Fibroblast of lung (primary cell): ENCODE measurements at places on chromosomes 11 and 22.

GRCh38 chr11:2180789-2181370 is 9.3 kb upstream of the TH start:
- no peak for DNase-seq

GRCh38 chr11:130192845-130193267 is 33.3 kb downstream of the ST14 start:
- no peak for DNase-seq

GRCh38 chr11:61914471-61915171 is 2.7 kb downstream of the RAB3IL1 start:
- no peak for DNase-seq

- no peak for DNase-seq
Measured at GRCh38 chr11:36131721-36132397, 157.4 kb downstream of the COMMD9 start.

- peak; percentile 84 for DNase-seq
Measured at GRCh38 chr11:95089620-95090542, at the start of gene ENDOD1. TSS of gene ENDOD1 (plus strand) at chr11:95089846. CDS start at chr11:95089928, 82 bp downstream.

DNA sequence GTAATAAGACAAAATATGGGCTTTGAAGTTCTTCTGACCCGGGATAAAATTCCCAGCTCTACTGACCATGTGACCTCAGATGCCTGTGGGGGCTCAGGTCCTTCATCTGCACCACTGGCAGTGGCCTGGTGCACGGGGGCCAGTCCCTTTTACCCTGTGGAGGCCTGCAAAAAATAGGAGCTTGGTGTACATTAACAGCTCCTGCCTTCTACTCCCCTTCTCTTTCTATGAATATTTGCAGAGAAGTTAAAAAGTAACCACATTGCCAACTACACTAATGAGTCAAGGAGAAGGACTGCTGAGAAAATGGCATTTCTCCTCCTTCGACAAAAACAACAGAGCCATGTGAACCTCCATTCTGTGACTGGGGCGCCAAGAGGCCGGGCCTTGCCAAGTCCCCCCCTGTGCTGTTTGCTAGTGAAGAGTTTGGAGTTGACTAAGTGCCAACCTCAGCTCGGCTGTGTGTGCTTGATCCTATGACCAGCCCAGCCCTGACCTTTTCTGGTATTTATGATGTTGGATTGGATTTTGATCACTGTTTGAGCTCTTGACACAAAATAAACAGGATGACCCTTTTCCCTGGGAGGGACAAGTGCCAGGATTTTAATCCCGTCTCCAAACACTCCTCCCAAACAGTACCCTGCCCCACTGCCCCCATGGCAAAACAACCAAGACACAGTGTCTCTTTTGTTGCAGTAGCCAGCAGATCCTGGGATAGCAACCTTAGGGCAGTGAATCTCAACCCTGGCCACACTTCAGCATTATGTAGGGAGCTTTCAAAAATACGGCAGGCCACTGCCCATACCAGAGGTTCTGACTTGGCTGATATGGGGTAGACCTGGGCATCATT is 380.1 kb downstream of the LARGE1 start:
- peak; percentile 12 for DNase-seq

- peak; percentile 37 for DNase-seq
Measured at GRCh38 chr22:20268279-20269012, at the start of gene RTN4R. TSS of gene RTN4R (minus strand) at chr22:20268318. CDS start at chr22:20268092, 226 bp downstream.

GRCh38 chr11:112903340-112903739 is 57.9 kb upstream of the NCAM1 start:
- no peak for DNase-seq

- DNase-seq, result peak; percentile 58
Measured at GRCh38 chr11:130677486-130678153, 229.2 kb downstream of the ADAMTS15 start.

DNA sequence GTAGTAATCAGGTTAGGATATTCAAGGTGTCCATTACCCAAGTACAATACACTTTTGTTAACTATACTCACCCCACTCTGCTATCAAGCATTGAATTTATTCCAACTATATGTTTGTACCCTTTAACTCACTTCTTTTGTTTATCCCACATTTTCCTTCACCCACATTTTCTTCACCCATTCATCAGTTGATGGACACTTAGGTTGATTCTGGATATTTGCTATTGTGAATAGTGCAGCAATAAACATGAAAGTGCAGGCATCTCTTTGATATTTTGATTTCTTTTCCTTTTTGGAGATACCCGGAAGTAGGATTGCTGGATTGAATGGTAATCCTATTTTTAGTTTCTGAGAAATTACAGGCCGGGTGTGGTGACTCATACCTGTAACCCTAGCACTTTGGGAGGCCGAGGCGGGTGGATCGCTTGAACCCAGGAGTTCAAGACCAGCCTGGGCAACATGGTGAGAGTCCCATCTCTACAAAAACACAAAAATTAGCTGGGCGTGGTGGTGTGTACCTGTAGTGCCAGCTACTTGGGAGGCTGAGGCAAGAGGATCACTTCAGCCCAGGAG is 6.5 kb downstream of the TMEM25 start:
- DNase-seq, result no peak

- no peak for DNase-seq
Measured at GRCh38 chr11:74162681-74163467, 7.9 kb downstream of the C2CD3 start.

- DNase-seq, result no peak
Measured at GRCh38 chr11:114261791-114262190, 34.4 kb upstream of the NNMT start.

DNA sequence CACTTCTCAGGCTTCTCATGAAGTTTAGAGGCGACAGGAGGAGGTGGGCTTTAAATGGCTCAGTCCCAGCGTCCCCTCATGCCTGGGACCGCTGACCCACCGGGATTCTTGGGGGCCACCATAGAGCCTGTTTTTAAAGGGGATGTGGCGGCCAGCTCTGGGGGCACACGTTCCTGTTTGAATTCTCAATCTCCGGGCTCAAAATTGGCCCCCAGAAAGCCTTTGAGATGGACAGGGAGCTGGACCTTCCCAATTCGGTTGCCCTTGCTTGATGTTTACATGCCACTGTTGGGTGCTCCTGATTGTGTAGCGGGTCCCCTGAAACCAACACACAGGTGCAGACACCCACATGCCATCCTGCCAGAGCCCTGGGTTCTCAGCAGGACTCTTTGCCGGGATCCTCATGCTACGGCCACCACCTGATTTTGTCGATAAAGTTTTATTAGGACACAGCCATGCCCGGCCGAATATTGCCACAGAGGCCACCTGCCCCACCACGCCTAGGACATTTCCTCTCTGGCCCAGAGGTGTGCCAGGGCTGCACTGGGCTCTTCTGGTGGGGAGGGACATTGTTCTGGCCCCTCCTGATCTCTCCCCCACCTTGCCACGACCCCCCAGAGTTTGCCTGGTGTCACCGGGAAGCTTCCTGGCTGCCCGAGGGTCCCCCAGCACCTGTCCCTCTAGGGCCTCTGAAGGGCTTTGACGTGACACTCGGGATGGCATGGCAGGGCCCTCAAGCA is 71.6 kb downstream of the KCNQ1 start:
- no peak for DNase-seq

GRCh38 chr22:25869771-25870170 is 127.8 kb downstream of the MYO18B start:
- DNase-seq, result no peak

DNA sequence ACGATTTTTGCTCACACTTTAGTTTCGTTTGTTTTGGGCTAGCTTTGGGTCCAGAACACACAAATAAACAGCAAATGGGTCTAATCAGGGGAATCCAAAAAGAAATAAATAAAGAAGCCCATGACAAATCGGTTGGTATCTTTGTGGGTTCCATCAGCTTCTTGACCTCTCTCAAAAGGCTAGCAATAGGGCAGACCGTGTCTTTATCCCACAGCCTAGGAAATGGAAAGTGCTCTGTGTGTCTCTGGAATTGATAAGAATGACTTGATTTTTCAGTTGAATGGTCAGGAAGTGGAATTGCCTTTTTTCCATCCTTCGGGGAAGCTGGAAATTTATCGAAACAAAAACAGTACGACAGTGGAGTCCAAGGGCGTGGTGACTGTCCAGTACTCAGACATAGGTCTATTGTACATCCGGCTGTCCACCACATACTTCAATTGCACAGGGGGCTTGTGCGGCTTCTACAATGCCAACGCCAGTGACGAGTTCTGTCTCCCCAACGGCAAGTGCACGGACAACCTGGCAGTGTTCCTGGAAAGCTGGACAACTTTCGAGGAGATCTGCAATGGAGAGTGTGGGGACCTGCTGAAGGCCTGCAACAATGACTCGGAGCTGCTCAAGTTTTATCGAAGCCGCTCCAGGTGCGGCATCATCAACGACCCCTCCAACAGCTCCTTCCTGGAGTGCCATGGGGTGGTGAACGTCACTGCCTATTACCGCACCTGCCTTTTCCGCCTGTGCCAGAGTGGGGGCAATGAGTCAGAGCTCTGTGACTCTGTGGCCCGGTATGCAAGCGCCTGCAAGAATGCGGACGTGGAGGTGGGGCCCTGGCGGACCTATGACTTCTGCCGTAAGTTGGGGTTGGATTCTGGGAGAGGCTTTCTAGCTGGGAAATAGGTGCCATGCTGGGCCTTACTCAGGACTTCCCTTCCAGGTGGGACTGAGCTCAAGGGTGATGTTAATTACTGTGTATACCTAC is 28.6 kb downstream of the TECTA start:
- no peak for DNase-seq

GRCh38 chr11:103483996-103484395 is 374.8 kb downstream of the DYNC2H1 start:
- peak; percentile 15 for DNase-seq

GRCh38 chr11:68735646-68736045 is 15.7 kb downstream of the TESMIN start:
- DNase-seq, result no peak

DNA sequence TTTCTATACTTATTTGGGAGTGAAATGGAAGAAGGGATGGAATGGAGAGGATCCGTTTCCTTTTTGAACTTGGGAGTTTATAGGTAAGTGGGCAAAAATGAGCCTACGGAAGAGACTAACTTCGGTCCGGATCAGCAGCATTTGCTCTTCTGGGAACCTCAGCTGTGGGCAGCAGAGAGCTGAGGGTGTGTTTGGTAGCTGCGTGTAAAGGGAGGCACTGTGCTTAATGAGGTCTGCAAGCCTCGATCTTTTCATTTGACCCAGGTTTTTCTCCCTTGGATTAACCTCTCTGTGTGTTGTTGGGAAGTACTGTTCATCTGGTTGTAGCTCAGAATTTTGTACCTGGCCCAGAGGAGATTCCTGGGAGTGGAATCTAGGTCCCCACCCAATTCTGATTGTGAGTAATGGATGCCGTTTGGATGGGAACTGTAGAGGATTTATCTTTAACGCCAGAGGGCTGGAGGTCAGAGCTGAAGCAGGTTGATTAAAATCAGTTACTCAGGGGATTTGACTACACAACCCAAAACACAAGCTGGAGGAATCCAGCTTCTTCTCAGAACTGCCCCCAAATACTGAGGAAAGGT is 201.6 kb upstream of the SORL1-AS1 start:
- DNase-seq, result peak; percentile 11

GRCh38 chr11:70501933-70502540 is 103.7 kb downstream of the CTTN start:
- DNase-seq, result no peak

DNA sequence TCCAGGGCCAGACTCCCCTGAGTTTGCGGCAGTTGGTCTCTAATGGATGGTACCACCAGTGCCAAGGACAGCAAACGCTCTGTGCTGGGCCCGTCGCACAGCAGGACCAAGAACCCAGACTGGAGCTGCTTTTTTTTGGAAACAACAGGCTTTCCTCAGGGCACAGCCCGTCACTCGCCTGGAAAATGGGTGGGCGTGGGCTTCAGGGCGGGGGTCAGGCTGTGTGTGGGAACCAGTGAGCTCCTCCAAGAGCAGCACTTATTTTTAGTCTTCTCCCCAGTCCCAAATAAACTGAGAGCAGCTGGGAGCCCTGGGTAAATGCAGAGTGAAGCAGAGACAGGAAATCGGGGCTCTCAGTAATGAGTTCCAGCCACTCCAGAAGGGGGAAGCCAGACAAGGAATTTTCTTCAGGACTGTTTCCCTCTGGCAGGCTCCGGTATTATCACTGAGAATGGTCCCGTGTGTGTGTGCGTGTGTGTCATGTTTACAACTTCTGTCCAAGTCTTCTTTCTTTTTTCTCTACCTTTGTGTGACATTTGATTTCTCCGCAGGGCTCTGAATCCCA is 63.0 kb downstream of the PPFIBP2 start:
- peak; percentile 43 for DNase-seq

- DNase-seq, result peak; percentile 45
Measured at GRCh38 chr11:16604794-16605388, 133.6 kb upstream of the C11orf58 start.
